ENCODE measurements at places on chromosomes 13 and 19.
A peak's percentile ranks its signal among the peaks of the same experiment; 100 is the strongest.

- DNase-seq = no peak
Observed at GRCh38 chr13:105345730-105346129, 1189.7 kb downstream of the EFNB2 start.

- DNase-seq = peak; percentile 79
Observed at GRCh38 chr13:50518781-50519201, 324.7 kb downstream of the DLEU7 start.

GRCh38 chr13:109899316-109899715 is 112.9 kb upstream of the IRS2 start:
- no peak for DNase-seq

DNA sequence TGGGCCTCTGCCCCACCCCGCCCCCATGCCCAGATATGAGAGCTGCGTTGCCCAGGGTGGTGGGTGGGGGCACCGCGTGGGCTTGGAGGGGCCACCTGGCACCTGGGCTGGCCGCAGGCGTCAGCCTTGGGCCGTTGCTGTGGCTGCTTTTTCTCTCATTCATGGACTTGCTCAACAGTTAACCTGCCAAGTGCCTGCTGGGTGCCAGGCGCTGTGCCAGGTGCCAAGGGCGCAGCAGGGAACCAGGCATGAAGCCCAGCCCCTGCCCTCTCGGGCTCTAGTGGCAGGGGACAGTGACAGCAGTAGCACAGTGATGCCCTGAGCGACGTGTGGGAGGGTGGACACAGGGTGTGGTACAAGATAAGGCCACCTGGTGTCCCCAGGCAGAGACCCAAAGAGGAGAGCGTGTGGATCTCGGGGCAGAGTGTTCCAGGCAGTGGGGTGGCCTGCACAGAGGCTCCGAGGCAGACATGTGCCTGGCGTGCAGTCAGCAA is 28.1 kb downstream of the DHX34 start:
- DNase-seq = peak; percentile 93

GRCh38 chr19:4172861-4173473 is 9.4 kb downstream of the SIRT6 start:
- peak; percentile 67 for DNase-seq
